Muscle of arm (tissue), 14 donors: ENCODE measurements at places on chromosomes 1 and 21. TPM values are rescaled to one million over a fixed set of nuclear protein-coding genes. Genes with fewer than 3 reads are reported as not detected.

DNA sequence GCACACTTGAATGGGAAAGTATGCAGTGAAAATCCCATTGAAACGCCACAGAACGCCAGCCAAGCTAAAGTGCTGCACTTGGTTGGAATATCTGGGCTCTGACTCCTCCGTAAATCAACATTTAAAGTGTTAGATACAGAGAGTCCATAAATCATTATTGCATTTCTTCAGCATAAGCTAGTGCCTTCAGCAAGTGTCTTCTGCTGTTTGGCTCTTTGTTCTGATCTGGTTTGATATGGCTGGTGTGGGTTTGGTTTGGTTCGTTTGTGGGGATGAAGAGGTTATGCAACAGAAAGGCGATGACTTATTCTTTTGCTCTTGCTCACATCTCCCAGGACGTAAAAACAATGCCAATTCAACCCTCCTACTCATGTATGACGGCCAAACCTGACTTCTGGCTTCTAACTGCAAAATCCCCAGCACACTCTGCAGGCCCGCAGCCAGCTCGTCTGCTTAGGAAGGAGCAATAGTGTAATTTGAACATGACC, 121.8 kb upstream of the ERG start:
- DNase-seq, result peak; percentile 83

DNA sequence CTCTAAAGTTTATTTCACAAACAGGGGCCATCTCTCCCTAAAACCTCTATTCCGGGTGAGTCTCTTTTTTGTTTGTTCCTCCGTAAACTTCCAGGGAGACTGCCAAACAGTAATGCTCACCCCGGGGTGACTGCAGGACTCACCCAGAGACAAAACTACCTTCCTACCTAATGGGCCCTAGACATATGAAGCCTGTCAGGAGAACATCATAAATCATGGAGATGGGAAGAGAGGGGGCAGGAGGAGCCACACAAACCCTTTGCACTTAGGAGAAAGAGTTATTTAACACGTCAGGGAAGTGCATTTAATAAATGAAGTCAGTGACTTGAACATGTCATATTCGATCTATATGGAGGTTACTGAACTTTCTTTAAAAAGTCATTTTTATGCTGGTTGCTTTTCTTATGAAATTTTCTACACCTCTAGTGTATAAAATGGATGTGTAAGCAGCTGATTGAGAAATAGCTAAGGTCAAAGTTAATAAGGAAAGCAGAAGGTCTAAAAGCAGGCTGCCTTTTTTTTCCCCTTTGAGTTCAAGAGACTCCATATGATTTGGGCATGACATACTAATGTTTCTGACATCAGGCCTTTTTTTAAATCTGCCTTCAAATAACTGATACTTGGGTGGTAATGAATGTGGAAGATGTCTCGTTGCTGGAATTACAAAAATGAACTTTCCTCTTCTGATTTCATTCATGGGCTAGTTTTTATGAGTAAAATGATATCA, 286.9 kb upstream of the USP25 start:
- no peak for DNase-seq

DNA sequence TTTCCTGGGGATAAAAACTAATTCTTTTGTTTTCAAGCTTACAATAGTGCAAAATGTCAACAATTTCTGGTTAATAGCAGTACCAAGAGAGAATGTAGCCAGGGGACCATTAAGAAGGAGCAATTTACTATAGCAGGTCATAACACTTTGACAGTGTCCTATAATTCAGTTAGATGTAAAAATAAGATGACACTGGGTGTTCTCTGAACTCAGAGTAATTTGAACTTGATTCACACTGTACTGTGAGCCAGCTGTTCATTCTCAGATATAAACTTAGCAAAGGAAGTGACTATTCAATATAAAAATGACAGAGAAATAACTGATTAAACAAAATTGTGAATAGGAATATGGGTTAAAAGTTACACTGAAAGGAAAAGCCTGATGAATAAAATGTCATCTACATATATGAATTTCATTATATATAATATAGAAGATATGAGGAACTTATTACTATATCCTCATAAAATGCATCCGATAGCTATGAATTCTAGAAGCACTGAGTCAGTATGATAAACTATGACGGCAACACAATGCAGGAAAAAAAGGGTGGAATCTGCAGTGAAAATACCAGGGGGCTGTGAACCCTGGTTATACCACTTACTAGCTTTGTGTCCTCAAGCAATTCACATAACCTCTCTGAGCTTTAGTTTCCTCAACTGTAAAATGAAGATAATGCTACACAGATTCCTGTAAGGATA, 135.9 kb downstream of the ACBD6 start:
- no peak for DNase-seq

DNA sequence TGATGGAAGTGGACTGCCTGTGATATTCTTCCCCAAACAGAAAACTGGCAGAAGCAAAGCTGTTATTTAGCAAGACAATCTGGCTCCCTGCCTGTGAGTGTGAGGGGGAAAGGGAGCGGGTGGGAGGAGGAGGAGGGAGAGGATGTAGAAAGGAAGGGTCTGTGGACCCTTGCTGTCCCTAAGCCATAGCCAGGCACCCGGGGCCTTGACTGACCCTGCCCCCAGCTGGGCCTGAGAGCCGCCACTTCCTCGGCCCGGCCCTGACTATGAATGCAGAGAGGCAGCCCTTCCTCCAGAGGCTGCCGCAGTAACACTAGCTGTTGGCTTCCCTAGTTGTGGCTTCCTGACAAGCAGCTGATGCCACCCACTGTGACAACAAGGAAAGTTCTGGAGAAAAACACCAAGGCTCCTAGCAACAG, 13.9 kb downstream of the PLA2G2F start:
- DNase-seq, result no peak

DNA sequence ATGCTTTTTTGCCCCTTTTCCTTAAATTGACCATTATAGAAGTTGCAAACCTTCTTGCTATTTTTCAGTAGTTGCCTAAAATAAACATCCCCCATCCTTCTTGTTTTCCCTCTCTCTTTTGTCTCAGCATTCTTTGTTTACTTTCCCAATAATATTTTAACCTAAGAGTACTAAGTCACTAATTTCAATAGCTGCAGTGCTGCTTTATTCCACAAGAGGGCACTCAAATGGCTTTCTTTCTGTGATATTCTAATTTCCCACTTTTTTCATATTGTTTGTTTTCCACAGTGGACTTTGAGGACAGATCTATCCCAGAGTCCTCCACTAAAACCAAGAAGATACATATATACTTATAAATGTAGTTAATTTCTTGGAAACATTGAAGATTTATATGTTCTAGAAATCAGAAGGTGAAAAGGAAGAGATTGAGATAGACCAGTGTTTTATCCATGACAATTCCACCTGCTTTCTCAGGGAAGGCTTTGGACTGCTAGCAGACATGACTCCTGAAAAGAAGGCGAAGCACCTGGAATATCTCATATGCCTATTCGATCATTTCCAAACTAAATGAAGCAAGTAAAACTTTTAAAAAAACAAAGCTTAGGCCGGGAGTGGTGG, 104.8 kb upstream of the GRIK1 start:
- DNase-seq, result peak; percentile 38

DNA sequence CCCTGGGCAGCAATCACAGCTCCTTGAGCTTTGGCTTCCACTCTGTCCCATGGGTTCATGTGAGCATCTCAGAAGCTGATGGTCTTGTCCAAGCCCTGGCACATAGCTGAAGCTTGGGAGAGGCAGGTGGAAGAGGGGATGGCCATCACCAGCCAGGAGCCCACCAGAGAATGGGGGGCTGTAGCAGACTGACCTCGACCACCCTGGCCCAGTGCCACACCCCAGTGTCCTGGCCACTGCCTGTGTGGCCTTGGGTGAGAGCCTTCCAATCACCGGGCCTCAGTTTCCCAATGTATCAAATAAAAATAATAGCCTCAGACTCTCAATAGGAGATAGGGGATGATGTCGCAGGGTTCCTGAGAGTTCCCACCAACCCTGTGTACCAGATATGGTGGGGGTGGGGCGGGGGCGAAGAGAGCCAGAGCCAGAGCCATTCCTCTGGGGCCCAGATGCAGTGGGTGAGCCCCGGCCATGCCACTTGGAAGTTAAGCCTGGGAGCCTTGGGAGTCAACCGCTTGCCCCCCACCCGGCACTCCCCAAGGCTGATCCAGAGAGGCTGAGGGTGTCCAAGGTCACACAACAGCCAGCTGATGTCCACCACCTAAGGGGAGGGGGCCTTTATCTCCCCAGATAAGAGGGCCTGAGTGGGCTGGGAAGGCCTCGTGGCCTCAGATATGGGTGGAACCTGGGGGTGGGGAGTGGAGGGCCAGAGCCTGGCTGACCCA, 9.3 kb upstream of the EDN2 start:
- DNase-seq, result no peak

- peak; percentile 68 for DNase-seq
Measured at GRCh38 chr1:31663622-31664452, 19.2 kb upstream of the PEF1 start.

DNA sequence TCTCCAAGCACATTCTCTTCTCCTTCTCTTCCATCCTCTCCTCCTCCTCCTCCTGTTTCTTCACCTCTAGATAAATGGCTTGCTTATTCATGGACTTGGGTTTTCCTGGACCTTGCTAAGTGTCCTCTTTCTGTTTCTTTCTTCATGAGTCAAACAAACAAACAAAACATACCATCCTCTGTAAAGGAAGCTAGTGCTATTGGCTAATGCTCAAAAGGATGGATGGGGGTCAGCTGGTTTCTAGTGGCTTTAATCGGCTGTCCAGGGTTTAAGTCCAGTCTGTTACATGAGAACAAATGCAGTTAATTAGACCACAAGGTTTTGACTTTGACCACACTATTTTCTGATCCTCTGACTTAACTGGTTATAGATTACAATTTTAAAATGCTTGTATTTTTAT, 83.8 kb upstream of the TSPAN2 start:
- DNase-seq, result no peak

GRCh38 chr1:74729741-74730478, 2.9 kb downstream of the CRYZ start:
- DNase-seq, result no peak

DNA sequence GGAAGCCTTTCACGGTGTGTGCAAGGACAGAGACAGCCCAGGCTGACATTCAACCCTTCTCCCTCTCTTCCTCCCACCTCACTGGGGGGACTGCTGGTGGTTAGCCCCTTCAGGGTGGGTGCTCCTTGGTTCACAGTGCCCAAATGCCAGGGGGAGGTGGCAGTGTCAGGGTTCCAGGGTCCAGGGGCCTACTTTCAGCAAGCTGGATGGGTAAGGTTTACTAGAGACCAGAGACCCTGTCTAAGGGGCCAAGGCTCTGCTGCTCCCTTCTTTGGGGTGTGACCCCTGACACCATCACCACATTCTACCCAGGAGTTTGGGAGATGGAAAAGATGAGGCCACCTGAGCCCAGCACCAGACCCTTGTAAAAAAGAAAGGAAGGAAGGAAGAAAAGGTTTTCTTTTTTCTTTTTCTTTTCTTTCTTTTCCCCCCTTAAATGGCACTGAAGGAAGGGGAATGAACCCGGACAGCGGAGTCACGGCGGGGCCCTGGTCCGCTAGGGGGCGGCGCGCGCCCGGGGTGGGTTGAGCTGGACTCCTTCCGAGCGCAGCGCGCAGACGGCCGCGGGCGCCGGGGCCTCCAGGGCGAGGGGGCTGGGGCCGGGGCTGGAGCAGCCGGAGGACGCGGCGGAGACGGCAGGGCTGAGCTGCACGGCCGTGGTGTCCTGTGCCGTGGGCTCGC, 18.8 kb downstream of the KNCN start:
- DNase-seq, result peak; percentile 62

- no peak for DNase-seq
Measured at GRCh38 chr1:98797506-98797905, 136.0 kb downstream of the SNX7 start.

GRCh38 chr1:28538286-28538685, 14.6 kb upstream of the TRNAU1AP start:
- no peak for DNase-seq

DNA sequence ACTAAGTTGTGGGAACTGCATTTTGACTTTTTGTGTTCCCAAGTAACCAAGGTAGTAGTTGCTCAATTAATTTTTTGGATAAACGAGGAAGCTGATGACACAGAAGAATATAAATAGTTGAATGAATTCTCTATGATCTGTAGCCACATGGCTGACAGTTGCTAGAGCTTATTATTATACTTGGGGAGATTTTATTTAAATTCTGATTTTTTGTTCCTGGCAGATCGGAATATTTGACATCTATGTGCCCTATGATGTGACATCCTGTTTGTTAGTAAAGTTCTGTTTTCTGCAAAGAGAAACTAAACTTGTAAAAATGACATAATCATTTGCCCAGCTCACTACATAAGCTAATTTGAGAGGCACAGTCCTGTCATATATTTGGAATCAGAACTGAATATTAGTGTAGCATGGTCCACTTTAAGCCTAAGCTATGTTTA, 9.7 kb upstream of the LYST start:
- no peak for DNase-seq

DNA sequence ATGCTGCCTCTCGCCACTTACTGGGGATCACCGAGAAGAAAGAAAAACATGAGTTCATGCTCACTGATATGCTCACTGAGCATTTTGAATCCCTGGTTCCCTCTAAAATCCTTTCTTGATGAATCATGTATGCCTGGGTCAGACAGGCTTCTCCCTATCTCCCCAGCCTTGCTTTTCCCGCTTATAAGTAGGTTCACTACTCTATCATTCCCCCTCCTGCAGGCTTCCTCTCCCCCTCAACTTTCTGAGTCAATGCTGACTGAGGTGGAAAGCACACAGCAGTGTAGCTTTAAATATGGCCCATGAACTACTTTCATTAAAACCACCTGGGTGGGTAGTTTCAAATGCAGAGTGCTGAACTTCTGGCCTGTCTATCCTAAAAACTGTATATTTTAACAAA, 41.7 kb downstream of the FMO4 start:
- DNase-seq, result no peak

GRCh38 chr21:41897047-41897669, 18.0 kb upstream of the PRDM15 start:
- DNase-seq, result no peak

- no peak for DNase-seq
Measured at GRCh38 chr1:30604801-30605440, 118.5 kb downstream of the MATN1 start.

DNA sequence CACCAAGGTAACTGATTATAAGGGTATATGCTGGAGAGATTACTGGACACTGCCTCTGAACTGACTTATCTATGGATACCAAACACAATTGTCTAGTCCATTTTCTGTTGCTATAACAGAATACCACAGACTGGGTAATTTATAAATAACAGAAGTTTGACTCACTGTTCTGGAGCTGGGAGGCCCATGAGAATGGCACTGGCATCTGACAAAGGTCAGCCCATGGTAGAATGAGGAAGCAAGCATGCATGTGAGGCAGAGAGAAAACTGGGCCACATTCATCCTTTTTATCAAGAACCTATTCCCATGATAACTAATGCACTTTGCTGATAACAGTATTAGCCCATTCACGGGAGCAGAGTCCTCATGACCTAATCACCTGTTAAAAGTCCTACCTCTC, 37.4 kb downstream of the FCER1A start:
- no peak for DNase-seq

Gene PLA2G2F
- not detected for polyA plus RNA-seq

Gene FMN2
- polyA plus RNA-seq, result 0.50 TPM

Gene SERTAD4
- polyA plus RNA-seq, result 6.6 TPM

Gene INKA2
- polyA plus RNA-seq, result 58.6 TPM

Gene ADAMTS4
- polyA plus RNA-seq, result 11.3 TPM

Gene ABCG1
- polyA plus RNA-seq, result 4.5 TPM
